ENCODE measurements at places on chromosomes 3 and 15.

GRCh38 chr3:168489301-168489700 is 393.6 kb upstream of the GOLIM4 start:
- DNase-seq = no peak

- DNase-seq = peak; percentile 51
These were observed 131.2 kb upstream of the TGFBR2 start for GRCh38 chr3:30475038-30475808.

DNA sequence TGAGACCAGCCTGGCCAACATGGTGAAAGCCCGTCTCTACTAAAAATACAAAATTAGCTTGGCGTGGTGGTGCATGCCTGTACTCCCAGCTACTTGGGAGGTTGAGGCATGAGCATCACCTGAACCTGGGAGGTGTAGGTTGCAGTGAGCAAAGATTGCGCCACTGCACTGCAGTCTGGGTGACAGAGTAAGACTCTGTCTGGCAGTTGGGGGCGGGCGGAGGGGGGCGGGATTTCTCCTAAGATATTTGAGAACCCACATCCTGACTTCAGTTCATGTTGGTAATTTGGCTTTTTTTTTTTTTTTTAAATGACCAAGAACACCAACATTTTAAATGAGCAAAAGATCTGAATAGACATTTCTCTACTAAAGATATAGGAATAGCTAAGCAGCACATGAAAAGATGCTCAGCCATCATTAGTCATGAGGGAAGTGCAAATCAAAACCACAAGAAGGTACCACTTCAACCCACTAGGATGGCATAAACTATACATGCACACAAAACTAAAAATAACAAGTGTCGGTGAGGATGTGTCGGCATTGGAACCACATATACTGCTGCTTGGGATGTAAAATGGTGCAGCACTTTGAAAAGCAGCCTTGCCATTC is 75.6 kb upstream of the LMOD3 start:
- DNase-seq = no peak

DNA sequence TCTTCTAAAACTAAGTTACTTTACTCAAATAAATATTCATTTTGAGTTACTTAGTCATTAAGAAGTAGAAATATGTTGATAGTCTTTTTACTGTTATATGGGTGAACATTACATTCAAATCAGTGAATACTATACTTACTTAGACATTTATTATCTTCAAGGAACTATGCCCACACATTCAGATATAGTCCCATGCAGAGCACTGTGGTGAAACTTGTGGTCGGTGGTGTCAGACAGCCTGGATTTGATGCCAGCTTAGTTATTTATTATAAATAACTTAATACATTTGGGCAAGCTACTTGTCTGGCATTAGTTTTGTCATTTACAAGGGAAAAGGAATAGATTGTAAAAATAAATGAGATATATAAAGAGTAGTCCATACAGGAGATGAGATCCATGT is 149.5 kb downstream of the RAP2B start:
- DNase-seq = no peak

- peak; percentile 6 for DNase-seq
These were observed 9.8 kb downstream of the ISG20 start for GRCh38 chr15:88648357-88649214.

DNA sequence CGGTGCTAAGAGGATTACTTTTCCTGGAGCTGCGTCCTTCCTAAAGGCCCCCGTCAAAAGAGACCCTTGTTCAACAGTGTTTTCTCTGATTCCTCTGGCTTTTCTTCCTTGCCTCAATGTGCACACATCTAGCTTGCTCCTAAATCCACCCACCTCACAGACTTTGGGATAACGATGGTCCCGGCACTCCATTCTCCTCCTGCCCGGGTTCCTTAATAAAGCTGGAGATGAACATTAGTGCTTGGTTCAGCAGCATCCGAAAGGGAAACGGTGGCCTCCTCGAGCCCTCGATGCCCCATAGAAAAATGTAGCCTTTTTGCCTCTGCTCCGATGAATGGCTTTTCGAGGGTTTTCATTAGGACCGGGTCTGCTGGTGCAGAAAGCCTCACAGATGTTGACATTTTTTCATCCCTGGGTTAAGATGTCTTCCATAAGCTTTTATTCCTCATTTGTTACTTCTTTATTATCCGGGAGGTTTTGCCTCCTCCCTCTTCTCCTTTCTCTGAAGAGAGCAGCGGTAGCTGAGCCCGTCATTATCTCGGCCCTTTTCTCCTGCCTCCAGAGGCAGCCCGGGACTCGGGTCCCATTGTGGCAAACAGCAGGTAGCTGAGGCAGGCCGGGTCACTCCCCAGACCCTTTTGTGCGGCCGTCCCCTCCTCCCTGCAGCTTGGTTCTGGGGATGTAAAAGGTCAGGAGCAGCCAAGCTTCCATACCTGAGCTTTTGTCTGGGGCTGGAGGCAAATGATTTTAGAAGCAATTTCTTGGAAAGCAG is 64.6 kb downstream of the CPN2 start:
- DNase-seq = no peak

- DNase-seq = no peak
These were observed 49.4 kb upstream of the UBE2E1 start for GRCh38 chr3:23756206-23756840.

GRCh38 chr15:68420186-68420684 is 11.7 kb downstream of the ITGA11 start:
- DNase-seq = no peak

GRCh38 chr15:83692746-83693581 is 39.0 kb downstream of the ADAMTSL3 start:
- no peak for DNase-seq

DNA sequence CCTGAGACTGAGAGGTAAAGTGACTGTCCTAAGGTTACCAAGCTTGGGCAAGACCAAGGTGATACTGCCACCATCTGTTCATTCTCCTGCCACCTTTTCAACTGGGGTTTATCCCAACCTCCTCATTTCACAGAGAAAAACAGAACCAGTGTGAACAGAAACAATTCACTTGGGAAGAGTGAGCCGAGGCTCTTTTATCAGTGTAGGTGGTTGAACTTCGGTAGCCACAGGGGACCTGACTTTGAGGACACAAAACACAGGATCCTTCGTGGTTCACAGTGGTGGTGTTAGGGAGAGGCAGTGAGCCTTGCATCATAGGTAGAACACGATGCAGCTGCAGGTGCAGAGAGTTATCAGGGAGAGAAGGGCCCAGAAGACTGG is 72.8 kb upstream of the ICE2 start:
- peak; percentile 68 for DNase-seq

DNA sequence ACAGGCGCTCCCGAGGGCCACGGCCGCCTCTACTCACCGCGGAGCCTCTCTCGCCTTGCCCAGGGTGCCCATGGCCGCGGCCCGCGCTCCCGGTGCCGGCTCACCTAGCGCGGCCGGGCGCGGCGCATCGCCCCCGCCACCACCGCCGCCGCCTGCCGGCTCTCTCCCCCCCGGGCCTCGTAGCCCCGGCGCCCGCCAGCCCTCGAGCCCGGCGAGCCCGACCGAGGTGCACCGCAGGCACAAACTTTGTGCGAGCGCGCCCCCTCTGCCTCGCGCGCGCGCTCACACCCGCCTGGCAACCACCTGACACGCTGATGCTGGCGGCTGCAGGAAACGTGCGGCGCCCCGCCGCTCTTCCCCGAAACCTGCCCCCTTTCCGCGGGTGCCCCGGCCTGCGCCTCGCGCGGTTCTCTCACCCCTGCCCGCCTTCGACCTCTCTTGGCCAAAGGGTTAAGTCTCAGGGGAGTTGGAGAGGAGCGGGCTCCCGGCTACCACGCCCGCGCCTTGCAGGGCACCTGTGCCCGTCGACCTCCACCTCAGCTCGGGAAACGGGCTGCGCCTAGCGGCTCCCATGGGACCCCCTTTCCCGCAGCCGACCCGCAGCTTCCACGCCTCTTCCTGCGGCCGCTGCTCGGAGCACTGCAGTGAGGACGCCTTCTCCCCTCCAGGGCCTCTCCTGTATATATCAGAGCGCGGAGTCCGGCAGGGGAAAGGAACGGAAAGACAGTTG is at the start of gene RASGRP1:
TSS of gene RASGRP1 (minus strand) at position 258 of the 730 bp plus-strand sequence. CDS start at position 72, 186 bp downstream.
- DNase-seq = peak; percentile 92

DNA sequence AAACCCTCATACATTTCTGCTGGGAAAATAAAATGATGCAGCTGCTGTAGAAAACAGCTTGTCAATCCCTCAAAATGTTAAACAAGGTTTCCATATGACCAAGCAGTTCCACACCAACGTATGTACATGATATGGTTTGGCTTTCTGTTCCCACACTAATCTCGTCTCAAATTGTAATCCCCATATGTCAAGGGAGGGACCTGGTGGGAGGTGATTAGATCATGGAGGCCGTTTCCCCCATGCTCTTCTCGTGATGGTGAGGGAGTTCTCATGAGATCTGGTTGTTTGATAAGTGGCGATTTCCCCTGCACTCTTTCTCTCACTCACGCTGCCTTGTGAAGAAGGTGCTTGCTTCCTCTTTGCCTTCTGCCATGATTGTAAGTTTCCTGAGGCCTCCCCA is 100.6 kb upstream of the SLC24A5 start:
- peak; percentile 26 for DNase-seq

GRCh38 chr3:11808231-11808630 is 38.5 kb downstream of the TAMM41 start:
- DNase-seq = no peak

- no peak for DNase-seq
These were observed 20.5 kb upstream of the ENTPD3 start for GRCh38 chr3:40366203-40367162.

- DNase-seq = no peak
These were observed 21.4 kb upstream of the UBE2Q2 start for GRCh38 chr15:75821786-75822345.

DNA sequence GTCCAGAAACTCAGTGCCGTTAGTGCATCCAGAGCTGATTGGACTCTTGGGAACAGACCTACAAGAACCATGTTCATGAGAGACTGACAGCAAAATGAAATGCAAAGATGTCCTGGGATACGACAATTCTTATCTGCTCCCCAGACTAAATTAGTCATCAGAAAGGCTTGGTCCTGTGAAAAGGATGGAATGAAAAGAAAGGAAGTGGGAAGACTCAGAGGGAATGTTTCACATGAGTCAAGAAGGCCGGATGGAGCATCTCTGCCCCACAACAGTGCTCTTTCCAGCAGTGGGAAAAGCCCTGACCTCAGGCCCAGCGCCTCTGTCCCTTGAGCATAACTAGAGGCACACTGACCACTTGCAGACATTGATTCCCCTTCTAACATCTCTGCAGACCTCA is 39.3 kb upstream of the UACA start:
- DNase-seq = no peak

- no peak for DNase-seq
These were observed 40.3 kb downstream of the USP50 start for GRCh38 chr15:50506121-50506520.

DNA sequence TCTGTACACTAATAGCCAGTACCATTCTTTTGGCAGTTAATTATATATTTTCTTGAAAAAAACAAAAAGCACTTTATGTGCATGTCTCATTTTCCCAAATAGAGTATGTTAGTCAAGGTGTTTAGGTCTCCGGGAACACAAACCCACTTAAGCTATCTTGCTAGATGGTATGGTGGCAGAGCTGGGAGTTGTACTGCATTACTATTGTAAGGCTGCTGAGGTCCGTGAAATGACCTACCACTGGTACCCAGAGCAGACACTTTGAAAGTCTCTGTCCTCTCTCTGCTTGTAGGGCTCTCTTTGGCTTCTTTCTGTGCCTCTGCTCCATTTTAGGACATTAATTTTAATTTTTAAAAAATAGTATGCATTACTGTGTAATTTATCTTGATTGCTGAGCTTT is 8.8 kb downstream of the TMOD3 start:
- no peak for DNase-seq

- DNase-seq = no peak
These were observed 174.8 kb upstream of the BHLHE40 start for GRCh38 chr3:4804161-4805058.

- DNase-seq = no peak
These were observed 29.0 kb upstream of the ZMAT3 start for GRCh38 chr3:179100652-179101051.

- no peak for DNase-seq
These were observed 596.6 kb upstream of the AGTR1 start for GRCh38 chr3:148101061-148101460.

DNA sequence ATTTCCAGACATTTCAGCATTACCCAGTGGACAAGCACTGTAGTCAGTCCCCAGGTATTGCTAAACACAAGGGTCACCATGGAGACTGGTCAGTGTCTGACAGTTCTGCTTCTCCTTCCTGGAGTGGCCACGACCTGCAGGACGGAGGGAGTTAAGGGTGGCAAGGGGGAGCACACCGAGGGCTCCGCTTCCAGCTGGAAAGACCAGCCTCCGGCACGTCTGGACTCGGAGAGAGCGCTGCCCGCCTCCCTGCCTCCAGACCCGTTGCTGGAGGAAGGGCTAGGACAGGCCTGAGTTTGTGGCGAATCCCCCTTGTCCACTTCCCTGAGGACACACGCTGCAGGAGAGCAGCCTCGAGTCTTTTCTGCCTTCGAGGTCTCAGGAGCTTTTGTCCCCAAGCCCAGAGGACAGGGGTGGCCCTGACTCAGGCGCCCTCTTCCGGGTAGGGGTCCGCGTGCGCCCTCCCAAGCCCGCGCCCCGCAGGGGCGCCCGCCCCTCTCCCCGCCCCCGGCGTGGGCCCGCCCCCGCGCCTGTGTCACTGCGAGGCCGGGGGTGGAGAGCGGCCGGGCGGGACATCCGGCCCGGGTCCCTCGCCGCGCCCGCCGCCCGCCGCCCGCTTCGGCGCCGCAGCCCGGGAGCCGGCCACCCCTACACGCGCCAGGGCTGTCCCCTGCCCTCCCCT is at the start of gene CHST14:
TSS of gene CHST14 (plus strand) at position 562 of the 682 bp plus-strand sequence. CDS start 230 bp downstream, outside the sequence.
- DNase-seq = peak; percentile 68

DNA sequence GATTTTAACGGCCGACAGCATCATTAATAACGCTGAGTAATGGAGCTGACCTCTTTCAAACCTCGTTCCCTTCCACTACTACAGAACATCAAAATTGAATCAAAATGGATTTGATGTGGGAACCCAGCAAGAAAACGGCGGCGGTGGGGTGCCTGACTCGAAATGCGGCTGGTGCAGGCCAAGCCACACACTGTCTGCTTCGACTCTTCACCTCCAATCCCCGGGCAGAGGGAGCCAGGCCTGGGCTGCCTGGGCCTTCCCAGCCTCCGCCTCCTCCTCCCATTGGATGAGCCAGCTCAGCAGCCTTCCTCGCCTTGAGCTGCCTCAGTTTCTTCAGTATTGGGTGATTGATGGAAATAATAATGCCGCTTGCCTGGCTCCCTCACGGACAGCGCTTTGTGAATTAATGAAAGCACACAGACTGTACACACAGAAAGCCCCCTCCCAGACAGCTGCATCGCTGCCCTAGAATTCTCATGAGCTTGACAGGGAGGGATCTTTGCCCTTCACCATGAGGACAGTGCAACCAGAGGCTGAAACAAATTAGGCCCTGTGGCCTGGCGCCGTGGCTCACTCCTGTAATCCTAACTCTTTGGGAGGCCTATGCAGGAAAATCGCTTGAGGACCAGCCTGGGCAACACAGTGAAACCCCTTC is 11.4 kb upstream of the MEGF11 start:
- DNase-seq = no peak

Data from GM12865 (cell line).